G401 (cell line): ENCODE measurements at places on chromosomes 1 and 21.

DNA sequence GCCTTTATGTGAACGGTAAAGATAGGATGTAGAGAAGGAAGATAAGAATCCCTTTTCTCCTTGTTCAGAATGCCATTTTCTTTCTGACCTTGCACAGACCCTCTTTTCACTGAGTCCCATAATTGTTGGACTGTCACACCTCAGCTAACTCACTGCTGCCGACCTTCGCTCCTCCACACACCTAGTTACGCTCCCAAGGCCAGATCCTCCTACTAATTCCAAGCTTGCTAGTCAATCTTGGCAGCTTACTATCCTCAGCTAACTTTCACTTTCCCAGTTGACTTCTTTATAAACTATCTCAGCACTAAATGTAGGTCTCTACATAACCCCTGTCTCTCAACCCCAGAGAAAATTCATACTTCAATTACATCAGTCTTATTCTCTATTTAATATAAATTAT, 471.8 kb upstream of the PRMT6 start:
- DNase-seq, result no peak

DNA sequence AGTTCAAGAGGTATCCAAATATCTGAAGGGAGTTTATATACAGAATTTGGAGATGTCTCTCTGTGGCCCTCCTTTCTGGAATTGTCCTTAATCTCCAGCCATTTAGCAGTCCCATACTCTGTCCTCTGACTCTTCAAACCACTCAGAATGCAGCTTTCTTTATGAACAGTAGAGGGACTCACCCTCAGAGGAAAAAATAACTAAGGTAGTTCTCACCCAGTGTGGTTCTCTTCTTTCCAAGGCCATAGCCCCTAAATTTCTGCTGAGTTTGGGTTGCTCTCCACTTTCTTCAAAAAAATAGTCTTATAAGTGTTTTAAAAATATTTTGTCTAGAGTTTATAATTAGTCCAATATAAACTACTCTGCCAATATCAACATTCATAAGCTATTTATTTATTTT, 369.7 kb downstream of the MATN1 start:
- peak; percentile 2 for DNase-seq

- DNase-seq, result no peak
Measured at GRCh38 chr1:112257043-112257835, 138.8 kb upstream of the CTTNBP2NL start.

GRCh38 chr1:150552128-150552910, 3.1 kb downstream of the ADAMTSL4 start:
- DNase-seq, result no peak

GRCh38 chr1:154943649-154944400, 7.3 kb upstream of the PMVK start:
- DNase-seq, result no peak

DNA sequence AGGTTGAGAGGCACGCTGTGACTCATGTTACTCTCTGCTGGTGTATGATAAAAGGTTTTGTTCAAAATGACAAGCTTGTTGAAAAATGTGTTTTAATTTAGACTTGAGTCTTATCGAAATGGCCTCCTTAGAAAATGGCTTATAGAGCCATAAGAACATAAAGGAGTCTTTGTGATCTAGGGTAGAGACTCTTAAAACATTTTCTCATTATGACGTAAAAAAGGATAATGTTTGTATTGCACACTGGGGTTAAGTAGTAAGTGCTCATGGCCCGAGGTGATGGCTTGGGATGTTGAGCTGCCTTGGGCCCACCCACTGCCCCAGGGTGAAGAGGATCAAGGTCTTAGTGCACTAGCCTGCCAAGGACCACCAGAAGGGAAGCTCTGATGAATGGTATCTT, 117.4 kb downstream of the DISC1 start:
- DNase-seq, result no peak

DNA sequence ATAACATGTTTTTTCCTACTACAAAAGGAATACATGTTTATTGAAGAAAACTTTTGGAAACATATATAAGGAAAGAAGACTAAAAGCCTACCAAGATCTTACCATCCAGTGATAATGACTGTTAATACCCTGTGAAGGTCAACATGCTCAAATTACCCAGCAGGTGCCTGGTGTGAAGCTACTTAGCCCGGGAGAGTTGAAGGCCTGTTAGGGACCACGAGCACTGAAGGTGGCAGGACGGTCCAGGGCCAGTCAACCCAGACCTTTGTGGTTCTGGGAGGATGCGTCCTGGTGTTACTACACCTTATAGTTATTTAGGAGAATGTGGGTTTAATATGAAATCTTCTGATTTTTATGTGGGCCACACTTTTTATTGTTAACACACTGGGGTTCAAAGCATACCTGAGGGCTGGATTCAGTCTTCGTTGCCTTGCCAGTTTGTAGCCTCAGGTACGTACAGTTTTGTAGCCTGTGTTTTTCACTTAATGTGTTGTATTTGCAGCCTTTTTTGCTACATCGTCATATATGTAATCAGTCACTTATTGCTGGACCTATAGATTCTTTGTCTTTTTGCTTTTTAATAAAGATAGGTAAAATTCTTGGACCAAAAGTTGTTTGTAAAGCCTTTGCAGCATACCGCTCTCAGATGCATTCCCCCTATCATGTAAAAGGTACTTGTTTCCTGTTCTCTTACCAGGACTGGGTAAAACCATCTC, 9.8 kb downstream of the ITSN1 start:
- DNase-seq, result no peak

DNA sequence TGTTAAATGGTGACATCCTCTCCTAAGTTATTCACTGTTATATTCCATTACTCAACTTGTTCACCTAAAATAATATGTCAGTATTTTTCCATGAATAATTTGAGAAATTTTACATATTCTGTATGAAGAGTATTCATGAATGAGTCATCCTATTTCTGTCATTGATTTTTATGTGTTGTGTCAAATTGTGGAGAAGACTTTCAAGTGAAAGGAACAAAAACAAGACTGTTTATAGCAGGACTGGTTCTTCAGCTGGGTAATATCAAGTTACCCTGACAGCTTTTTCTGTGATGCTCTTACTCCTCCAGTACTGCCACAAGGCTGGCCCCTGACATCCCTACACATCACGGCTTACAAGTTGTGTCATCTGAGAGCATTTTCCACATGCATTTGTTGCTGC, 847.7 kb downstream of the NCAM2 start:
- no peak for DNase-seq

GRCh38 chr1:226634166-226634588, 85.6 kb downstream of the STUM start:
- peak; percentile 69 for DNase-seq

DNA sequence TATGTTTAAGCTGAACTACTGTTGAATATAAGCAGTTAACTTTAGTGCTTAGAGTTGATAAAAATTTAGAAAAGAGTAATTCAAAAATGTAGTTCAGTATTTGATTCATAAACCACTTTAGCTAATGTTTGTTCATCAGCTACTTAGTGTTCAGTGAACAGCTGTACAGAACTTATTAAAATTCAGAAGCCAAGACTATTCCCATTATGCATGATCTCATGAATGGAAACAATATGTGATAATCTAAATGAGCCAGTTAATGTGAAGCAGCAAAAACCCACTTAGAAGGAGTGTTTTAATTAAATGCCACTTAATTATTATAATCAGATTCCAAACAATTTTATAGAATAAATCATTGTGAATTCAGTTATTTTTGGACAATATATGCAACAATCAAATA, 92.9 kb upstream of the NEGR1 start:
- no peak for DNase-seq

DNA sequence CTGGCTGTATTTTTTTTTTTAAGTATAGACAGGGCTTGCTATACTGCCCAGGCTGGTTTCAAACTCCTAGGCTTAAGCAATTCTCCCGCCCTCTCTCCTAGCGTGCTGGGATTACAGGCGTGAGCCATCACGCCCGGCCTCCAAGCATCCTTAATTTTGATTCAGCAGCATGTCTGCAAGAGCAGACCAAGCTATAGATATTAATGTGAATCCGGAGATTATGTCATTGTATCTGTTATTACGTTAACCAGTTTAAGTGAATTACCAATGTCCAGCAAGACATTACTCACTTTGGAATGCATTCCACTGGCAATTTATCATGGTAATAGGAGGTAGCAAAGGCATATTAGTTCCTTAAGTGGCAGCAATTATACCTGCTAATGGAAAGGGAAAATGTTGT, 179.7 kb downstream of the CHRM3 start:
- DNase-seq, result no peak

DNA sequence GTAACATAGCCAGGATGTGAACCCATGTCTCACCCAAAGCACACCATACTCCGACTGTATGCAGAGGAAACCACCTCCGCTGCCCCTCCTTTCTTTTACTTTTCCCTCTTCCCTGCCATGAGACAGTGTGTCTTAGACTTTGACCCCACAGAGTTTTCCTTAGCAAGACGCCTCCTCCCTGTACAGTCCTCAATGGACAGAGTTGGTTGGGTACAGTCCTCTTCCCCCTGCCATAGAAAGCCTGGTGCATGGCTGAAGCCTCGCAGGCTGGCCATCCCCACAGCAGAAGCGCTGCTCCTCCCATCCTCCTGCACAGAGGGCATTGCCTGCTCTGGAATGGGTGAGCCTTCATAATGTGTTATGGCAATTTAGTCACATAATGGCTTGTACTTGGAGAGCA, 127.9 kb downstream of the PLPP3 start:
- DNase-seq, result no peak

GRCh38 chr1:2049225-2049717, 940 bp upstream of the PRKCZ start:
- peak; percentile 69 for DNase-seq

GRCh38 chr1:163382395-163382794, 60.6 kb downstream of the NUF2 start:
- DNase-seq, result no peak

- no peak for DNase-seq
Measured at GRCh38 chr1:17768651-17769241, 13.6 kb downstream of the ACTL8 start.
